ENCODE measurements at places on chromosomes 6 and 20.

DNA sequence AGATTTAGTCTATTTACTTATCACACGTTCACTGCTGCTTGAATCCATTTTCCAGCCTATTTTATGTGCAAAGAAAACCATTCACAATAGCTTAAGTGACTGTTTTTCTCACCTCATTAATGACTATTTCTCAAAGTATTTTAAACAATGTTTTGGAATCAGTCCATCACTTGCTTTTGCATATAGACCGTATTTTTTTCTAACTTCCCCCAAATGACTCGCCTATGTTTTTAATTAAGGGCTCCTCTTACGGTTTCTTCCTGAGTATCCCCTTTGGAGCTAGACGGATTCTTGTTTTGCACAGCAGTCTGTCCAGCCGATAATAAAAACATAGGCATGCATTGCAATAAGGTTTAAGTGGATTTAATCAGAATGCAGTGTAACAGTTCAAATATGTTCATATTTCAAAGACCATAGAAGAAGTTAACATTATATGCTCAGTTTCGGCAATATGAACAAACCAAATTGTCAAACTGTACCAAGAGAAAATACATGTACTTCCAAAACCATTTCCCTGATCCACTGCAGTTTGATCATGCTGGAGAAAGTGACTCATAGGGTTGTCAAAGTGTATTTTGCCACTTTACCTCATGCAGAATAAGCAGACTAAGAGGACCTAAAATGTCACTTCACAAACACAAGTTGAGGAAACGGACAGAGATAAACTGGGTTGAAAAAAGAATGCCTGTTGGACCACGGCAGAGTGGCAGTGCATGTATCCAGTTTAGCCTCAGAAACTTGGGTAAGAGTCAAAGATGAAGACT is 66.4 kb downstream of the HMGN3 start:
- no peak for DNase-seq

DNA sequence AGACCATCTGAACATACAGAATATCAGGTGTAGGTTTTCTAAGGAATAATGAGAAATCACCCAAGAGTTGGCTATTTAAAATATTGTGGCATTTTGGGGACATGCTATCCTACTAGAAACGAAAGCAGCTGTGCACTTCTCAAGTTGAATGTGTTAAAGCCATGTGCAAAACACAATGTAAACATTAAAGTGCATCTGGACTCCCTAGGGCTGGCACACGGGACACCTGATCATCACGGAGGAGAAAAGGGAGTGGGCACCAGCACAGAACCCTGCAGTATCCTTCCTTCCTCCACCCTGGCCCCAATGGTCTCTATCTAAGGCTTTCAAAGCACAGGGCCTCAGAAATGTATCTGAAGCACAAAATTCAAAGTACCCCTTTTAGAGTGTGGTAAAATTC is 94.3 kb downstream of the INSM1 start:
- DNase-seq = no peak

- no peak for DNase-seq
These were observed 62.1 kb downstream of the FOXO3 start for GRCh38 chr6:108622641-108623298.

DNA sequence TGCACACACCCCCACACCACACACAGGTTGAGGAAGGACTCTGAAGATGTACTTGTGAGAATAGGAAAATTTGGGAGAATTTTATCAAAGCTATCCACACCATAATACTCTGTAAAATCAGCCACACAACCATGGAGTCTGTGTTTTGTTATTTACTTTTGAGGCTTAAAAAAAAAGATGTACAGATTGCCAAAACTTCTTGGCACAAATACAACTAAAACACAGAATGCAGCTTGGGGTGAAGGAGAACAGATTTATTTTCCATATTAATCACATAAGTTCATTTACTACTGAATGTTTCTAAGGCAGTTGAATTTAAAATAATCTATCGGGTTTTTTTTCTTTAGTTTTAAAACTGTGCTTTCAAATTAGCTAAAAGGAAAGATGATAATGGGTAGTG is 32.8 kb upstream of the KCNQ5 start:
- DNase-seq = no peak

GRCh38 chr6:57307850-57308249 is 9.6 kb upstream of the PRIM2 start:
- DNase-seq = no peak
